HuH-7 (cell line): ENCODE measurements at places on chromosomes 1 and 21.

GRCh38 chr1:171480035-171480434, 5.3 kb upstream of the PRRC2C start:
- no peak for DNase-seq

- DNase-seq = no peak
These were observed 129.8 kb downstream of the VAV3 start for GRCh38 chr1:107835151-107835670.

- peak; percentile 83 for DNase-seq
These were observed 8.7 kb downstream of the UBE2G2 start for GRCh38 chr21:44792702-44793591.

GRCh38 chr1:66395202-66396061, 138.5 kb upstream of the SGIP1 start:
- DNase-seq = no peak

- DNase-seq = no peak
These were observed 59.5 kb downstream of the PIK3R3 start for GRCh38 chr1:46072975-46073374.
